Amniotic epithelial cell (primary cell): ENCODE measurements at places on chromosomes 5 and 9.

DNA sequence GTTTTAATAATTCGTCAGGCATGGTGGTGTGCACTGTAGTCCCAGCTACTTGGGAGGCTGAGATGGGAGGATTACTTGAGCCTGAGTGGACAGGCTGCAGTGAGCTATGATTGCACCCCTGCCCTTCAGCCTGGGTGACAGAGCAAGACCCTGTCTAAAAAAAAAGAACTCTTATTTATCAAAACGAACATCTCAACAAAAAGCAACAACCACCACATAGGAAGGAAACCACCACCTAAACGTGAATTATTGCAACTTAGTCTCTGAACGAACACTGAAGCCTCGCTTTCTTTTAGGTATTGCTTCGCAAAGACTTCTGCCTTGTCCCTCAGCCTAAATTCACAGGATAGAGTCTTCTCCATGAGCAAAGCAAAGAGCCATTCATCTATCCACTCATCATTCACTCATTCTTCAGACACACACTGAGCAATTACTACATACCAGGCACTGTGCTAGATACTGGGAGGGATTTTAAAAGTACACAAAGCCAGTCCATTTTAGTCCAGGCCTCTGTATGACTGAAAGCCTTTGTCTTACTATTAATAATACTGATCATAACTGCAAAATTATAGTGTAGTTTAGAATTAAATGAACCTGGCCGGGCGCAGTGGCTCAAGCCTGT lies 57.4 kb downstream of the THBS4 start:
- no peak for DNase-seq

DNA sequence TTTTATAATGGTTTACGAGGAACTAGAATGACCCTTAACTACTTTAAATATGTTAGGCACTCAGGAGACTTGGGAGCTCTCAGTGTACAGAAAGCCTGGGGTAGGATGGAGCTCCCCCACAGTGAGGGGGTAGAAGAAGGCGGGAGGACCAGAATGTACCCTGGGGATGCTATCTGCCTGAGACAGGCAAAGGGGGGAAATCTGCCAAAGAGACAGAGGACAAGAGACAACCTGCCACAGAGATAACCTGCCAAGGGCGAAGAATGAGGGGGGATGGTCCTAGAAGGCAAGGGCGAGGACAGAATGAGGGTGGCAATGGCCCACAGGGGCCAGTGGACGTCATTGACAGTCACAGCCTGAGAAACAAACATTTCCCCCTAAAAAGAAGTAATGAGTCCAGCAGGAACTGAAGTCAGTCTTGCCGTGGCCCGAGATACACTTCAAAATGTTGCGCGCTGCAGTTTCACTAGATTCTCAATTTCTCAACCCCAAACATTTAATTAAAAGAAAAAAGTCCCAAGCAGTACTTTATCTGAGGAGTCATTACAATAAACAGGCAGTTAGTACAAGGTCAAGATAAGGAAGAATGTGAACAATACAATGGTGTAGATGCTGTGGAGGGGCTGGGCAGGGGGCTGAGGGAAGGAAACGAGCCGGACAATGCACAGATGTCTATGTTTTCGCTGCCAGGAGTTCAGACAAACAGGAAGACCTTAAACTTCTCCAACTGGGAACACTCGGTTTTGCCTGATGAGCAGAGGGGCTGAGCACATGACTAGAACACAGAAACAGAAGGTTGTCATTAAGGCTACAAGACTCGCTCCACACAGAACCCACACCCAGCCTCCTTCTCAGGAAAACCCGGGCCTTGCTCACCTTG lies 125.0 kb downstream of the LHFPL2 start:
- no peak for DNase-seq

DNA sequence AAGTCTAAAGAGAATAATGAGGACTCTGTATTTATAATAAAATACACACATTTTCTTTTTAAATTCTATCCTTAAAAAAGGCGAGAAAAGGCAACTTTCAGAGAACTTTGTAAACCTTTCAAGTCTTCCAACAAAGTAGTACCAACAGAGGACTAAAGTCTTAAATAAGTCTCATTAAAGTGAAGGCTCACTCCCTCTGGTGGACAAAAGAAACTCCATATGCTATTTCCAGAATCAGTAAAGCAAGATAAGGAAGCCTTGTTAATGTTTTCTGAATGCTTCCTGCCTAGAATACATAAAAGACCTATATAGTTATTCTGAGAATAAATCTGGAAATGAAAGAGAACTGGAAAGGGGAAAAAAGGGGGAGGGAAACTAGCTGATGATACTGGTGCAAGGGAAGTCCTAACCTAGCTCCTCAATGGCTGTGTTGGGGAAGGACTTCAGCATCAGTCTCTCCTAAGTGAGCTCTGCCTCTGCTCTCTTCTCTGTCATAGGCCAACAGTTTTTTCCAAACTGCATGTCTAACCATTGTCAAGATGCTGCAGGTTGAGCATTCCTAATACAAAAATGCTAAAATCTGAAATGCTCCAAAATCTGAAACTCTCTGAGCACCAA lies 7.2 kb downstream of the HMGCS1 start:
- DNase-seq = peak; percentile 72

GRCh38 chr5:32100691-32101302 lies 73.3 kb downstream of the GOLPH3 start:
- no peak for DNase-seq

DNA sequence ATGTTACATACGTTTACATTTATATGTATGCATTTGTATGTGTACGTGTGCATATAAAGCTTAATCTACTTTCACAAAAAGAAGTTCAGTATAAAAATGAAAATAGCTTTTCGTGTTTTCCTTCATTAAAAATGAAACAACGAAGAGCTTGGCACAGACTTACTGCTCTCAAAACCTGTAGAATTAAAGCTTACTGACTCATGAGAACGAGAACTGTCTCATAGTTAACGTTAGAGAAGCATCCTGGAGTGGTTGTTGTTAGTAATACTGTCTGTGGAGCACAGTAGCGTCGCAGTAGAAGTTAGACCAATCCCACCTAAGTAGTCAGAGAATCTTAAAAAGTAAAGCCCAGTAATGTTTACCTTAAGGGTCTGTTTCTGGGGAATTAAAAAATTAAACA lies 1.3 kb downstream of the MAT2B start:
- peak; percentile 66 for DNase-seq

- no peak for DNase-seq
These were observed 1.9 kb downstream of the GPBP1 start for GRCh38 chr5:57175551-57176309.

DNA sequence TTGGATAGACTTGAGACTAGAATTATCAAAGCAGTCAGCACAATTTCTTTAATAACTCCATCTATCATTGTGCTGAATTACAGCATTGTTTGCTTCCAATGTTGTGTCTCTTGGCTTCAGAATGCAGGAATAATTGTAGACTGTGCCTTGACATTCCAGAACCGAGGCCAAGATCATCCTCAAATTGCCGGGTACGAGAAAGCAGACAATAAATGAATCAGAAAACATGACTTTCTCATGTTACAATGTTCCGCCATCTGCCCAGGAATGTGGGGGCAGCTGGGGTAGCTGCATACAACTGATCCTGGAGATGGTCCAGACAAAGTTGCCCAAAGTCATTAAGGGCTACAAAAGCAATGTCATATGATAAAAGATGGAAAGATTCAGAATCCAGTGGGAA lies 206.2 kb upstream of the SGCD start:
- DNase-seq = no peak

- DNase-seq = no peak
These were observed 48.2 kb downstream of the XRCC4 start for GRCh38 chr5:83125560-83125959.

DNA sequence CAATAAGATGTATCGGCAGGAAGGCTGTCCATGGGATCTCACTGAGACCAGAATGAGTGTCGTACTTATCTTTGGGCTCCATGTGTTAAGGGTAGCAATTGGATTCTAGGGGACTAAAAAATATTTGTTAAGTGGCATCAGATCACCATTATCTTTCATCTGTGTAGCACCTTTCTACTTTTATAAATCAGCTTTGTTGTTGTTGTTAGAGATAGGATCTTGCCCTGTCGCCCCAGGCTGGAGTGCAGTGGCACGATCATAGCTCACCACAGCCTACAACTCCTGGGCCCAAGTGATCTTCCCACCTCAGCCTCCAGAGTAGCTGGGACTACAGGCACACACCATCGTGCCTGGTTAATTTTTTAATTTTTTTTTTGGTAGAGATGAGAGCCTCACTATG lies 220.5 kb downstream of the SMARCA2 start:
- no peak for DNase-seq

- no peak for DNase-seq
These were observed 530 bp downstream of the BBLN start for GRCh38 chr9:128160603-128160987.

DNA sequence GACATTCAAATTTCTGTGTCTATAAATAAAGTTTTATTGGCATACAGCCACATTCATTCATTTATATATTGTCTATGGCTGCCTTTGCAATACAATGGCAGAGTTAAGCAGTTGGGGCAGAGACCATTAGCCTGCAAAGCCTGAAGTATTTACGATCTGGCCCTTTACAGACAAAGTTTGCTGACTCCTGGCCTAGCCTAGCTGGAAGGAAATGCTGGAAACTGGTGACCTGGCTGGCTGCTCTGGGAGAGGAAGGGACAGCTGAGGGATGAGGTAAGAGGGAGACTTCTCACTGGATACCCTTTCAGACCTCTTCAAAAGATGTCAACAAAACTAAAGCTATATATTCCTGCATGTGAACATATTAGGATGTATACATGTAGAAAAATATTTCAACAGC lies 66.0 kb upstream of the PPARGC1B start:
- DNase-seq = no peak

DNA sequence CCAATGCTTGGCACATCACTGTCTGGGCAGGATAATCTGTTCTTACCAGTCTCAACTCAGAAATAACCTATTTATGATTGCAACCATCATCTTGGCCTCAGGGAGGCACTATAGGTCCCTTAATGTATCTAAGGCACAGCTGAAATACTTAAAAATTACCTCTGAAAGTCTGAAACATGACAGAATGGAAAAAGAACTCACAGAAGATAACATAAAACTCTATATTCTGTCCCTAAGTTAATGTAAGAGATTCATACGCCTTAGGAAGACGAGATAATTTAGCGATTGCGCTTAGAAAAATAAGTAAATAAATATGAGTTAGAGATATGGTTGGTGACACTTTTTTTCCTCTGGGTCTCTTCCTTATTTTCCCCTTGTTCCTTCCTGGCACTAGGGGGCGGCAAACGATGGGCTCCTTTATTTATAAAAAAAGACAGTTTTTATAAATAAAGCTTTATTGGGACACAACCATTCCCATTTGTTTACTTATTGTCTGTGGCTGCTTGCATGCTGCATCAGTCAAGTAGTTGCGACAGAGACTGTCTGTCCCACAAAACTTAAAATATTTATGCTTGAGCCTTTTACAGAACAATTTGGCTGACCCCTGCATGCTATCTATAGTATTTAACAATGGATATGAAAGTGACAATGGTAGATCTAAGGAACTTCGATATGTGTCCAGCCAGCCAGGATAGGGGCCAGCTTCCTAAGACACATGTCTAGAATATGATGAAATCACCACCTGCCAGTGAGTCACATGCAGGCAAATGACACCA lies 79.6 kb downstream of the PDE4D start:
- DNase-seq = peak; percentile 74

GRCh38 chr9:113734826-113735225 lies 141.3 kb upstream of the ZNF618 start:
- DNase-seq = no peak

DNA sequence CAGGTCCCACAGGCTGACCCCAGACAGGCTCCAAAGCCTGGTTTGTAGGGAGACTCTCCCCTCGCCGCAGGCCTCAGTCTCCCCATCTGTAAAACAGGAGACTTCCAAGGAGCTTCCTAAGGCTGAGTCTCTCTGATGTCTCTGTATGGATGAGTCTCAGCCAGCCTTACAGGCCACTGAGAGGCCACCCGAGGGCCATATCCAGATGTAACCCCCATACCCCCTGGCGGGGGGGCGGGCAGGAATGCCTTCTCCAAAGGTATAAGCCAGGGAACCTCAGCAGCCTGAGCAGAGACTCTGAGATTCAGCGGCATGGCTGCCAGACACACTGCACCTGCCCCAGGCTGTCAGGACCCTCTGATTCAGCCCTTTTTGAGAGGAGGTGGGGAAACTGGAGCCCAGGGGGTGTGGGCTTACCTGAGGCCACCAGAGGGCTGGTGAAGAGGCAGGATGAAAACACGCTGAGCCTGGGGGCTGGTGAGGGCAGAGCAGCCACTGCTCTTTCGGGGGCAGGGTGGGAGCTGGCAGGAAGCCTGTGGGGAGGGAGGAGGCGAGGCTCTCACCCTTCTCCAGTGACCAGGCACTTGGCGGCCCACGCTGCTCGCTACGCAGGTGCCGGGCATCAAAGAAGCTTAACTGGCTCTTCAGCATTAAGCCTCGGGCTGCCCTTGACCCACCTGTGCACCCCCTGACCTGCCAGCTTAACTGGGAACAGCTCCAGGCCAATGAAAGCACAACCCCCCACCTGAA lies 5.5 kb upstream of the SUSD3 start:
- DNase-seq = no peak

DNA sequence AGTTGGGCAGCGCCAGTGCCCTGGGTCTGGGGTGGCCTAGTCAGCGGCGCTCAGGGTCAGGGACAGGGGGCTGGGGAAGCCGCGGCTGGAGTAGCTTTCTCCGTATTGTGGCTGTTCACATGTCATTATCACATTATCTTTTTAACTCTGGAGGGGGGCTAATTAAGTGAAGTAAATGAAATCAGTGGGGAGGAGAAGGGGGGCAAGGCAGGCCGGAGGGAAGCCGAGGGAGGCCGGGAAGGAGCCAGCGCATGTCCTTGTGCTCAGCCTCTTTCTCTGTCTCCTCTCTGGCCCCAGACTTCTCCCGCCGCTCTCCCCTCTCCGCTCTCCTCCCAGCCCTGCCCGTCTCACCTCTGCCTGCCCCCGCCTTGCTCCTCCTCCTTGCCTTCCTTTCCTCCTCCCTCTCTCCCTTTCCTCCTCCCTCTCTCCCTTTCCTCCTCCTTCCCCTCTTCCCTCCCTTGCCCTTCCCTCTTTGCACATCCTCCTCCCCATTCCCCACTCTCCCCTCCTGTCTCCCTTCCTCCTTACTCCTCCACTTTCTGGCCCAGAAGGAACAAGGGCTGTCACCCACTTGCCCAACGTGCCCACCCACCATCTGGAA lies 38.7 kb downstream of the ASS1 start:
- DNase-seq = no peak

GRCh38 chr5:59559323-59559722 lies 334.2 kb downstream of the PDE4D start:
- no peak for DNase-seq

GRCh38 chr5:102747386-102748166 lies 7.5 kb upstream of the PAM start:
- DNase-seq = no peak

GRCh38 chr5:68460147-68460798 lies 244.7 kb downstream of the PIK3R1 start:
- DNase-seq = peak; percentile 69
